Activated CD8-positive, alpha-beta memory T cell treated with anti-CD3 and anti-CD28 coated beads for 48 hours (primary cell): ENCODE measurements at places on chromosomes 3 and 15.

DNA sequence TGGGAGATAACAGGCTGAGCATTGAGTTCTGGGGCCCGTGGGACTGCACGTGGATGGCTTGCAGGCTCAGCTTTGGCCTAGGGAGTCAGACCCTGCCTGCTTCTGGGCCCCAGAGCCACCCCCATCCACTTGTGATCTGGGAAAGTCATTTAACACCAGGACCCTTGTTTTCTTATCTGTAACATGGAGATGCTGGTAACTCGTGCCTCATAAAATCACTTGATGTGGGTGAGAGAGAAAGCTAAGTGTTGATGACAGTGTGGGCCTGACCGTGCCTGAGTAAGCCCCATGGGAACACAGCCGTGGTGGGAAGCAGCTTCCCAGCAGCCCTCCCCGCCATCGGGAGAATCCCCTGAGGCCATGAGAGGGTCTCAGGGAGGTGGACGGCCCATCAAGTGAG is 378.1 kb downstream of the GABRB3 start:
- no peak for DNase-seq

DNA sequence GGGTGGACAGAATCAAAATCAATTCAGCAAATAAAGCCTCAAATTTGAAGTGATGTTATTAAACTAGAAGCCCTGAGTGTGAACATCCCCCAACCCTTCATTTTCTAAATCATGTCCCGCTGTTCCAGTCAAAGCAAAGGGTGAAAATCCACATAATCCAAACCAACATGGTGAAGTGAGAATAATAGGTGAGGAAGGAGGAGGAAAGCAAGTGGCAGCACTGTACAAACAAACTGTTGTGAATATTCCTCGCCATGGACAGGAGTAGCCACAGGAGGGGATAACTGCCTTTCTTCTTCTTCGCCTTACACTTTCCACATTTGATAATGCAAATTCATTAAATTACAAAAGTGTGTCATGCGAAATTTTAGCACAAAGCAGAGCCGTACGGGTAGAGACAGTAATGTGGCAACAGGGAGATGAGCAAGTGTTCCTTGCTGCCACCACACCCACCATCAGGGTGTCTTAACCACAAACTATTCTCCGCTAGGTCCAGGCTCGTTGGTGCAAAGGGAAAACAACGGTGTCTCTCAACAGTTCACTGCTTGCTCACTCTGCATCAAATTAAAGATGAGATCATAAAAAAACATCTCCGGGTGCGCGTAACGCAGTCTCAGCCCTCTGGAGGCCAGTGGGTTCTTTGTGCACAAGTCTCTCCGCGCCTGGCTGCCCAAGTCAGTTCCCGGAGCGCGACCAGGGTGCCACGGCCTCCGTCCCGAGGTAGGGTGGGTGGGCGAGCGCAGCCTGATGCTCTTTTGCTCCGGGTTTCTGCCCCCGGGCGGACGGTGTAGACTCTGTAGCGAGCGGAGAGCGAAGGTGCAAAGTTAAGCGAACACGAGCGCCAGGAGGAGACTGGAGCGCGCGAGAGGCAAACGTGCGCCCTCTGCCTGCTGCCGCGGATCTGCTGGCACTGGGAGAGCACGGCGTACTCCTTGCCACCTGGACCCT is 6.7 kb downstream of the EPHA3 start:
- DNase-seq, result no peak

- no peak for DNase-seq
Observed at GRCh38 chr3:107999215-107999775, 91.5 kb downstream of the CD47 start.

DNA sequence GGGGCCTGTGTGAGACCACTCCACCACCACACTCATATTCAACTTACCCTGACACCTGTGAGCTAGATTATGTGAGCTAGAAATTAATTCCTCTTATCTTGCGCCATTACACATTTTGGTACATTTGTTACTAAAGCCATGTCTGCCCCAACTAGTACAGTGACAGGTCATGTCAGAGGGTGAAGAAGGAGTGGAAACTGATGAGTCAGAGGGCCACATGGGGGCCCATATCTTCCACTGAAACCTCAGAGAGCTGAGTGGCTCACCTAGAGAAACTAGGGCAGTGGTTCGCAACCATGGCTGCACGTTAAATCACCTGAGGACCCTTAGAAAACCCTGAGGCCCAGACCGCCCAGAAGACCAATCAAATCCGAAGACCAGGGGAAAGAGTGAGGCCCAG is 15.7 kb upstream of the MEF2A start:
- DNase-seq, result no peak

GRCh38 chr3:56113231-56113630 is 355.0 kb downstream of the ERC2 start:
- DNase-seq, result no peak

DNA sequence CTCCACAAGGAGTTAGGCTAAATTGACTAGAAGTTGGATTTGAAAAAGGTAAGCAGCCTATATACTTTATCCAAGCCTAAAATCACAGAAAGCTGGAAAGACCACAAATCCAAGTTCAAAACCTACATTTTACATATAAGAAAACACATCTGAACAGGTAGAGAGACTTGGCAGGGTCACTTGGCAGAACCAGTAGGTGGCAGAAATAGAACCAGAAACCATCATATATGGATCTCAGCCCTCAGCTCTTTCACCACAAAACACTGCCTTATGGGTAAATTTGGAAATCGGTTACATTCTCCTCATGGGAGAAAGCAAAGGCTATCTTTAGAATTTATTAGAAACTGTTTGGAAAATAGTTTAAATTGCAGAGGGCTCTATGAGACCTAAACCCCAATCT is 44.2 kb downstream of the MKRN2 start:
- no peak for DNase-seq

DNA sequence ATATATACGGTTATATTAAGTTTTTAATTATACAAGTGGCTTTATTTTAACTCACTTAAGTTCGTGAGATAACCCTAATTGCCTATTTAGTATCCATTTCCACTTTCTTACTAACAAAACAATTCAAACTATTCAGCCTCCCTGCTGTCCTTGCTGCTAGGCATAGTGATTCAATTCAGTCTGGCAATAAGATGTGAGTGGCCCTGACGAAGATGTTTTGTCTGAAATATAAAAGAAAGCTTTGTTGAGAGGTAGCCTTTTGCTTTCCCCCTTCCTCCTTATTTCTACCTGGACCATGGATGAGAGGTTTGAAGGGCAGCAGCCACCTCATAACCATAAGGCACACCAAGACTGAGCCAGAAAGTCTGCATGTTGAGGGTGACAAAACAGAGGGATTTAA is 89.3 kb upstream of the TRIM42 start:
- DNase-seq, result no peak

DNA sequence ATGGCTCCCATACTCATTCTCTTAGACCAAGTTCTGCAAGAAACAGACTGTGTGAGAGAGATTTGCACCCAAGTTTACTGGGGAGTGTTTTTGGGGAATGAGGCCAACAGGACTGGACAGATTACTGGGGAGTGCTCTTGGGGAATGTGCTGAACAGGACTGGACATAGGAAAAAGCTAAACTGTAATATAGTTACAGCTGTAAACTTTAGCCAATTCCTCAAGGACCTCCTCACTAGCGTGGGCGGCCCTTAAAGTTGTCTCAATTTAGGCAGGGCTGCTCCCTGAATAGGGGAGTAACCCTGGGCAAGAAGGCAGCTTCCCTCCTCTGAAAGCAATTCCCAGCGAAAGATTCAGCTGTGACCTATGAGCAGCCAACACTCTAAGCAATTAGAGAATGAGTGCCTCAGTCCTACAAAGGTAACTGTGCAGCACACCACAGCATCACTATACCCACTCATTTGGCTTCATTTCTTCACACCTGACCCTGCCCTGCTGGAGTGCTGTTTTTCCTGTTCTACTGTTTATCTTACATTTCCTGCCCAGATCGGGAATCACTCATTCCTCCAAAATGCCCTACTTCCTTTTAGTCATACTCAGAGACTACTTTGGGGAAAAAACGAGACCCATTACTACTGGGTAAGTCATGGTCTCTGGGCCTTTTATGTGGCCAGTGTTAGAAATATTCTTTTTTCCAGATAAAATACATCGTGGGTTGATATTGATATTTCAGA is 41.3 kb upstream of the TRIM42 start:
- DNase-seq, result no peak

DNA sequence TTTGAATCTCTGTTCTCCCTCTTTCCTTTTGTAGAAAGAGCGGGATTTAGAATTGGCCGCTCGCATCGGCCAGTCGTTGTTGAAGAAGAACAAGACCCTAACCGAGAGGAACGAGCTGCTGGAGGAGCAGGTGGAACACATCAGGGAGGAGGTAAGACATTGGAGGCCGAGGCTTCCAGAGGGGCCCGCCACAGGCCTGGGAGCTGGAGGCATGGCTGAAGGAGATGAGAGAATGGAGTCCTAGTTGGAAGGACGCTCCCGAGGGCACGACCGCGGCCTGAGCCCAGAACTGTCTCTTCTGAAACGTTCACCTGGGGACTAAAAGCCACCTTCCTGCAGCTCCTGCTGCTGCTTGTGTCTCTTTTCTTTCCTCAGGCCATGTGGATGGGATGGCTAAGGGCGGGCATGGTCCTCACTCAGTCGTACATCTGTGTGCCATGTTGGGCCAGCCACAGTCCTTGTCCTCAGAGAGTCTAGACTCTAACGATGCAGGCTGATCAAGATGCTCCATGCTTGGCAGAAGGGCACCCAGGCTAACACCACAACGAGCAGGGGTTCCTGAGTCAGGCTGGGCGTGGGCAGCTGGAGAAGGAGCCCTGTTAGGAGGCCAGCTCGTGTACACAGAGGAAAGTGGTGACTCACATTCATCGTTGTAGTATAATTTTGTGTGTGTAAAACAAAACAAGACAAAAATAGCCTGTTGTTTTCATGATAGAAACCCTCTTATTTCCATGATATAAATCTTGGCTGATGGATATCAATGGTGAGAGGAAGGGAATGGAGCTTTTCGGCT is 81.1 kb downstream of the CCK start:
- DNase-seq, result no peak

- no peak for DNase-seq
Observed at GRCh38 chr3:156217674-156218352, 97.4 kb downstream of the KCNAB1 start.

GRCh38 chr3:176961916-176962315 is 235.4 kb downstream of the TBL1XR1 start:
- DNase-seq, result no peak

DNA sequence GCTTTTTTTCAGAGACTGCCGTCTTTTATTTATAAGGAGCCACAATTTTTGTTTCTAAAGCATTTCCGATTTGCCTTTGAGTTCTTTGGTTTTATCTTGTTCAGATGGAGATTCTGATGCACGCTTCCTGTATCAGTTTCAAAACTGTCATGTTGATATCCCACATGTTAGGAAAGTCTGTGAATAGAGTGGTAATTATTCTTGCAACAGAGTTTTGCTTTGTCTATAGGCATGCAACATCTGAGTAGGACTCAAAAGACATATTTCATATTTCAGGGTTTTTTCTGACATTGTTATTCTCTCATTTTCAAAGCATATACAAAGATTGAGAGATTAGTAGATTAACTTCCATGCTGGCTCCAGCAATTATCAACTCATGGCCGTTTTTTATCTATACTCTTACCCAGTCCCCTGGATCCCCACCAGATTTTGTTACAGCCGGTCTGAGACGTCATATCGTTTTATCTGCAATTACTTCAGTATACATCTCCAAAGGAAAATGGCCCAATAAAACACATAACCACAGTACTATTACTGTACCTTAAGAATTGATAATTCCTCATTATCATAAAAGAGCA is 22.4 kb downstream of the PAQR5 start:
- DNase-seq, result no peak

DNA sequence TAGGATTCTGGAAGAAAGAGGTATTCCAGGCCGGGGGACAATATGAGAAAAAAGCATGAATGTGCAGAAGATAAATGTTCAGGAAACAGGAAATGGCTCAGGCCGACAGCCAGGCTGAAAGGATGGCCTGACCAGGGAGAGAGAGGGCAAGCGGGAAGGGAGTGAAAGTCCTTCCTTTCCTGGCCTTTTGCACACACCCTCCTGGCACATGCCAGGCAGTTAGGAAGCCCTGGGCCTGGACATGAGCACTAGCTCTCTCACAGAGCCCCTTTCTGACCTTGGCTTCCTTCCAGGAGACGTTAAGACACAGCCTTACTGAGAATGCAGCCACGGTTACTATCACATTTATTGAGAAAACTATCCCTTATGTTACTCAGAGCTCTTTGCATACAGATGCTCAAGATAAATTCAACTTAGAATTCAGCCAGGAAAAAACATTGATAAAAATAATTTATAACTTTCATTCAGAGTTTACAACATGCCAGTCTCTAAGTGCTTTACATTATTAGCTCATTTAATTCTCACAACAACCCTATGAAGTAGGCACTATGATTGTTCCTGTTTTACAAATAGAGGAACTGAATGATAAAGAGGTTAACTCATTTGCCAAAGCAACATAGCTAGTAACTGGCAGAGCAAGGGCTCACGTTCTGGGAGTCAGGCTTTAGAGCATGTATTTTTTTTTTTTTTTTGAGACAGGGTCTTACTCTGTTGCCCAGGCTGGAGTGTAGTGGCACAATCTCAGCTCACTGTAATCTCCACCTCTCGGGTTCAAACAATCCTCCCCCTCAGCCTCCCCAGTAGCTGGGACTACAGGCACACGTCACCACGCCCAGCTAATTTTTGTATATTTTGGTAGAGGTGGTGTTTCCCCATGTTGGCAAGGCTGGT is 39.4 kb upstream of the SMAD3 start:
- DNase-seq, result no peak

- DNase-seq, result peak; percentile 11
Observed at GRCh38 chr3:9600597-9600996, 47.0 kb upstream of the LHFPL4 start.

DNA sequence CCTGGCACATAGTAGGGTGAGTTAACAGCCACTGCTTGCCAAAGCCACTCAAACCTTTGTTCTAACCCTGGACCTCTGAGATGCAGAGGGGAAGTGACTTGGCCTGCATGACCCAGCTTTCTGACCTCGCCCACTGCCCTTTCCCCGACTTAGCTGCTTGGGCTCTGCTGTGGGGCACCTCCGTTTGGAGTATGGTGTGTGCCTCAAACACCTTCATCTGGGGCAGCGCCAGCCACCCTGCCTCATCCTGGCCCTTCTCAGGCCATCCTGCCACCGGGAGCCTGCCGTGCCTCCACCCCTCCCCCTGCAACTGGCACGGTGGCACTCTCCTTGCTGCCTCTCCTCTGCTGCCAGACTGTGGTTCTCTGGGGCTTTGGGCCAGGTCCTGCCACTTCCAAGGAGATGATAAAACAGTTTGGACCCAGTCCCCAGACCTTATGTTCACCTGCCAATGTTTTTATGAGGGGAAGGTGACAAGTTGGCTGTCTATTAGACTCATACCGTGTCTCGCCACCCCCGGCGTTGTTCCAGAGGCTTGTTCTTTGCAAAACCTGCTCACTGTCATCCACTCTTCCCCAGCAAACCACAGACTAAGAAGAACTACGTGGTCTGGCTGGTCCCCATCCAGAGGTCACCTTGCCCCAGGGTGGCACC is 32.2 kb downstream of the SLC6A6 start:
- no peak for DNase-seq

DNA sequence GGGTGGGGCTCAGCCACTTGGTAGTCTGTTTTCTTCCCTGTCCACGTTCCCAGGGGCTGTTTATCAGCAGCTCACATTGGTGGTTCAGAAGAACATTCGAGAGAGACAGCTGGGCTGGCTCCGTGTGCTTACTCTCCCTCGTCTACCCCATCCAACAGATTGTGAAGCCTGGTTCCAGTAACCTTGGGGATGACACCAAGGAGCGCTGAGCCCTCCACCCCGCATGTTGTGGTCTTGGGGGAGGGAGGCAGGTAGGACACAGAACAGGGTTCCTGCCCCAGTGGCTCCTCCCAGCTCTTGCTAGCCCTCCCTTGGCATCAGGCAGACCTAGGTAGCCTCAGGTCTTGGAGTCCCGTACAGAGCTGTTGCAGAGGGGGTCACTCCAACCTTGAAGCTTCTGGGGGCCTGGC is 33.1 kb downstream of the KLF13 start:
- DNase-seq, result no peak

- no peak for DNase-seq
Observed at GRCh38 chr15:36594556-36595090, 15.2 kb downstream of the CDIN1 start.
